Stimulated activated CD4-positive, alpha-beta T cell treated with anti-CD3 and anti-CD28 coated beads, Interleukin-4, amount 100 ng/mL, for 24 hours (primary cell): ENCODE measurements at places on chromosomes 7 and 10.

DNA sequence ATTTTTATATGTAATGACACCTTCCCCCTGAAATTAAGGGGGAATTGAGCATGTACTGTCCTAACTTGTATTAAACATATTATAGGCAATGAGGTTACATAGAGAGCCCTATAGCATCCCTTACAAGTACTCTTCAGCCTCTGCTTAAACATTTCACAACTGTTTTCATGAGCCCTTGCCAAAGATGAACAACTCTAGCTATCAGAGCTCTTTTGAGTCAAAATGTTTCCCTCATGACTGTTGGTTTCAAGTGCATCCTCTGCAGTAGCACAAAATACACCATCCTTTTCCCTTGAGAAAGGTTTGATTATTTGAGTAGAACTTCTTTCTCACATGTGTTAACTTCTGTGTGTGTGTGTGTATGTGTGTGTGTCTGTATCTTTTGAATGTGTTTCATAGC, 1157.6 kb upstream of the CELF2 start:
- DNase-seq = no peak

GRCh38 chr10:60934215-60935175, 9.5 kb downstream of the RHOBTB1 start:
- no peak for DNase-seq

GRCh38 chr7:56290548-56290947, 174.3 kb upstream of the NUPR2 start:
- DNase-seq = no peak

DNA sequence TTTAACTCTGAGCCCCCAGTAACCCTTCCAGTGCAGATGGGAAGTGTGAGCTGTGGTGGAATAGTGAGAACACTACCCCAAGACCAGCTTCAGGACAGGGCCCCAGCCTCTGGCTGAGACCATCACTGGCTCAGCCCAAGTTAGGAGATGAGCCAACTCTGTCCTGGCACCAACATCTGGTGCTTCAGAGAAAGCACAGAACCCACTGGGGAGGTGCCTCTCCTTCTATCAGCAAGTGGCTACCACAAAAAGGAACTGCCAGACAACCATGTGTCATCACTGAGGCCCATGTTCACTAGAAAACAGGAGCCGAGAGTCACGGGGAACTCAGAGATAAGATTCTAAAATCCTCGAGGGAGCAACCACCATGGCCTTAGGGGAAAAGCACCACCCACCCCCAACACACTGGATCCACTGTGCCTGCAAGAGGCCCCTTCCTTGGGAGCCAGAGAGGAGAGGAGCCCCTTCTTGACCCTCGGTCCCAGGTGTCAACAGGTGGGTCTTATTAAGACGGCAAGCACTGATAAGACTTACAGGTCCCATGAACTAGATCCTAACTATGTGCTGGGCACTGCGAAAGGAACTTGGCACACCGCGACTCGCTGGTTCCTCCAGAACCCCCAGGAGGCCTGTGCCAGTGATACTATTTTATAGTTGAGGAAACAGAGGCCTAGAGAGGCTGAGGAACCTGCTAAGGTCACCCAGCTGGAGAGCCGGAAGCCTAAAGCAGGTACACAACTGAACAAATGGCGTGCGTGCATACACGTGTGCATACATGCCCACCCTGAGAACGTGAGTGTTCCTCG, 102.7 kb downstream of the FAM53B start:
- DNase-seq = peak; percentile 59

DNA sequence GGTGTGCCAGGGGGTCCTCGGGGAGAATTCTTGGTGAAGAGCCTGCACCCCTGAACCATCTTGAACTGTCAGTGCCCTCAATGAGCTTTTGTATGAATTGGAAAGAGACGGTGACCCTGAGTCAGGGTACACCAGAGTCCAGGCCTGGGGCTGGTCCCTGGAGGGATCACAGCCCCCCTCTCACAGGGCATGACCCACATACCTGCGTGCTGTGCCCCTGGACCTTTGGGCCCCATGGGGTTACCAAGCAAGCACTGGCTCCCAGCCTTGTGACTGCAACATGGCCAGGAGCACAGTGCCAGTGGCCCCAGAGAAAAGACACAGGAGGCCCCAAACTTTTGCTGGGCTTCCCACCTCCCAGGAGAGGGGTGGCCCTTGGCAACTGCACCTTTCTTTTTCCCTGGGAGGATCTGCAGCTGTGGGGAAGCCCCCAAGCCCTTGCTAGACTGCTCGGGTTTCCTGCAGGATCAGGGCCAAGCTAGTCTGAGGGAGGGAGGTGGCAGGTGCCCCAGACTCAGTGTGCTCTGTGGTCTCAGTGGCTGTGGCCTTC, 153.5 kb downstream of the ZNF248 start:
- DNase-seq = no peak

DNA sequence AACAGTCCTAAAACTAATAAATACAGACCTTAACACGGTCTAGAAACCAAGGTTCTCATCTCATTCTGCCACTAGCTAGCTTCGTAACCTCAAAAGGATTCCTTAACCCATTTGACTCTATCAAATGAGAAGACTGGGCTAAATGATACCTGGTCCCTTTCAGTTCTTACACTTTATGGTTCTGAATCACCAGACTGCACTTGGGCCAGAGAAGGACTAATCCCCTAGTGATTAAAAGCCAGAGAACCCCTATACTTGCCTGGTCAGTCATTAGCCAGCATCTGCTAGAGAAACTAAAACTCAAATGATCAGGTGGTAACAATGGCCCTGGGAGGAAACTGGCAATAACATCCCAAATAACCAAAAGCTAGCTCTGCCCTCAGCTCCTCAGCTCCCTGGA, 16.8 kb downstream of the TMEM243 start:
- DNase-seq = no peak

DNA sequence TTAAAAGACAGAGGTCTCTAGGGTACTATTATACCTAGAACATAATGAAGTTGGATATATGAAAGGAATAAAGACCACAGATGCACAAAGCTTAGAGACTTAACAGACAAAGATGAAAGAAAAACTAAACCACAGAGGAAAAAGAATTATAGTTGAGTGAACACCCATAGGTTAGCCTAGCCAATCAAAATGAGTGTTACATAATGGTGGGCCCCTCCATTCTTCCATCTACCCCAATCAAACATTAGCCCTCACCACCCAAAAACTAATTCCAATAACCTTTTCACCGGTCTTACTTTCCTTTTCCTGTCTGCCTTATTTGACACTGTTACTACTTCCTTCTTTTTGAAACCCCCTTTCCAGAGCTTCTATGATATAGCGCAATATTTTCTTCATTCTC, 130.1 kb downstream of the ELMO1 start:
- DNase-seq = no peak

DNA sequence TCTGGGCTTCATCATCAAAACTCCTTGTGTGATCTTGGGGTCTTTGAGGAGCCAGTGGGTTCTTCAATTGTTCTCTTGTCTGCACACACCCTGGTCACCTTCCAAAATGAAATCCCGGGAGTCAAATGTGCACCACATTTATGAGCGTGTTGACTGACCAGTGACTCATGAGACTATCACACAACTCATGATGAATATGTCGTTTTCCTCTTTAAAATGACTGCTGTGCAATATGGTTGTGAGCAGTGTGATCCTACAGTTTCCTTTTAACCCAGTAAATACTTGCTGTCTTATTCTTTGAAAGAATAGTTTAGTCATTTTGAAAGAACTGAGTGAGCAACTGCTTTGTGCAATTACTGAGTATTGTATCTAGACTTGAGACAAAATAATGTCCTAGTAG, 149.2 kb downstream of the DYNC1I1 start:
- DNase-seq = no peak

DNA sequence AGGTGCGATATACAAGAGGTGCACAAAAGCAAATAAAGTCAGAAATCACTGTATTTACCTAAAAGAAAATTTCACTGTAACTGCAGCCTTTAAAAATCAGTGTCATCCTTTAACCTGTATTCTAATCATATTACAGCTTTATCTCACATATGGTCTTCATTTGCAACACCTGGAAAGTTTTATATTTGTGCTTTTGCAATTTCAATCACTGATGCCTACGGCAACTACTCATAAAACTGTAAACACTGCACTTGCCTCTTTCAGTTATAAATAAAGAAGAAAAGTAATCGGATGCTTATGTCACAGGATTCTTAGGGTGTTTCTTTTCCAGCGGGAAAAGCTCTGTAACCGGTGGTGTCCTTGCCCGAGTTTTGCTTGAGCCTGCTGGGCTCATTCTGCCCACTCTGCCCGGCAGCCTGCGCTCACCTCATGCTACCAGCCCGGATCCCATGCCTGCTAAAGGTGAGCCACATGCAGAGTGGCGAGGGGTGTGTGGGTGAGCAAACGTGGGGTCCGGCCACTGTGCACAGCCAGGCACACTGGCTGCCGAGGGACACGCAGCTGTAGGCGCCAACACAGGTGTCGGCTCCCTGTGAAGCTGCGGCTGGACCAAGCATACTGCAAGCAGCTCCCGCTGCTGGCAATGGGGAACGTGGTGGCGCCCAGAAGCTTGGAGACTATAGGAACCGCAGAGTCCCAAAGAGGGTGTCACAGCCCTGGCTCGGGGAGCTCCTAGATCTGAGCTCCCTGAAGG, 56.3 kb upstream of the ABCB5 start:
- DNase-seq = no peak

DNA sequence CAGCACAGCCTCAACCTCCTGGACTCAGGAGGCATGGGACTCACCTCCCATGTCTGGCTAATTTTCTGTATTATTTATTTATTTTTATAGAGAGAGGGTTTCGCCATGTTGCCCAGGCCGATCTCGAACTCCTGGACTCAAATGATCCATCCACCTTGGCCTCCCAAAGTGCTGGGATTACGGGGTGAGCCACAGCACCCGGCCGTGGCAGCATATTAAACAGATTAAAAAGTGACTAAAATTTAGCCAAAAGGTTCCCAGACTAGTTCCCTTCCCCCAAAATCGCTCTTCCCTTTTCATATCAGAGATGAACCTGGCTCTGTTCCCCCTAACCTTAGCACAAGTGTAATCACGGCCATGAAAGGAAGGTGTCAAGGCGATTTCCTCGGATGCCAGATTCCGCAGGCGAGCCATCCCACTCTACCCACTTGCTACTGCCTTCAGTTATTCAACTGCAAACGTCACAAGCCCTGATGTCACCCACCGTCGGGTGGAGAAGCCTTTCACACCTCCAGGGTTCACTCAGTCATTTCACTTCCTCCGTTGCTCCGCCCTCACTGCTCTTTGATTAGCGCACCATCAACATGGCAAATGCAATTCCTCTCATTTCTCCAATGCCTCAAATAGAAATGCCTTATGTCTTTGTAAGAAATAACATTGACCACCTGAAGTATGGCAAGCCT, 104.7 kb upstream of the RHEB start:
- no peak for DNase-seq

DNA sequence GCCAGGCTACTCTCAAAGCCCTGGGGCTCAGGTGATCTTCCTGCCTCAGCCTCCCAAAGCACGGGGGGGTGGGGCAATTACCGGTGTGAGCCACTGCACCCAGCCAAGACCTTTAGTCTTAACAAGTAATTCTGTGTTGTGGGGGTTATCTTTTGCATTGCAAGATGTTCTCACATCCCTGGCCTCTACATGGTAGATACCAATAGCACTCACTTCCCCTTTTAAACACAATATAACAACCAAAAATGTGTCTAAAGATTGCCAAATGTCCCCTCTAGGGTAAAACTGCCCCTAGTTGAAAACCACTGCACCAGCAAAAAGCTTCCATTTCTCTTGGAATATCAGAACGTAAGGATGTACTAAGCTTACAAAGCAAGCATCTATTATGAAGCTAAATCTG, 225.0 kb downstream of the CTNNA3 start:
- no peak for DNase-seq

- no peak for DNase-seq
Observed at GRCh38 chr7:127154101-127154500, 98.6 kb downstream of the GRM8 start.

DNA sequence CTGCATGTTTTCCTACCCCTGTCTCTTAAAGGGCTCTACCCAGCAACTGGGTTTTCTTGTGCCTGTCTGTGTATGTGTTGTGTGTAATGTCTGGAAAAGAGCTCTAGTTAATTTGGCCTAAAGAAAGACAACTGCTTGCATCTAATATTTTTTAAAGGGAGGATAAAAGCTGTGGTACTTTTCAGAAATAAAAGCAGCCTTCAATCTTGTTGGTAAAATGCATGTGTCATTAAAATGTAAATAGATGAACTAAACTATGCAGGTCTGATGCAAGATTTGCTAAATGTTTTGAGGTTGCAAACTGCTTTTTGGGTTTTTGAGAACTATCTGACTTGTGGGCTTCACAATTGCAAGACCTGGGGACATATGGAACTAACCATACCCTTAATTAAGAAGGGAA, 445.3 kb downstream of the HTR7 start:
- DNase-seq = no peak

DNA sequence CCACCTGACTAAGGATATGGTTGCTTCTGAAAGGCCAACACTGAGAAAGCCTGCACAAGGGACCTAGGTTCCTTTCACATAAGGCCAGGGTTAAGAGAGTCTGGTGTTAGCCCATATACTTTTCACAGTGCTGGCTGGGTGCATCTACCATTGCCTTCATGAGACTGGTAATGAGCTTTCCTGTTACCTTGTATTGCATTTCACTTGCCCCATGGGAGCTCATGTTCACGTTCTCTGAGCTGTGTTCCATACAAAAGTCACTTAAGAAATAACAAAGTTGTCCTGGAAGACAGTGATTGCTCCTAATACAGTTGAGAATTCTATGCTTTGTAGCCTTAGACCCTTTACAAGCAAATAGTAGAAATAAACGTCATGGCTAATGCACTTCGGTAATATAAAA, 337.8 kb upstream of the TEX47 start:
- DNase-seq = no peak

DNA sequence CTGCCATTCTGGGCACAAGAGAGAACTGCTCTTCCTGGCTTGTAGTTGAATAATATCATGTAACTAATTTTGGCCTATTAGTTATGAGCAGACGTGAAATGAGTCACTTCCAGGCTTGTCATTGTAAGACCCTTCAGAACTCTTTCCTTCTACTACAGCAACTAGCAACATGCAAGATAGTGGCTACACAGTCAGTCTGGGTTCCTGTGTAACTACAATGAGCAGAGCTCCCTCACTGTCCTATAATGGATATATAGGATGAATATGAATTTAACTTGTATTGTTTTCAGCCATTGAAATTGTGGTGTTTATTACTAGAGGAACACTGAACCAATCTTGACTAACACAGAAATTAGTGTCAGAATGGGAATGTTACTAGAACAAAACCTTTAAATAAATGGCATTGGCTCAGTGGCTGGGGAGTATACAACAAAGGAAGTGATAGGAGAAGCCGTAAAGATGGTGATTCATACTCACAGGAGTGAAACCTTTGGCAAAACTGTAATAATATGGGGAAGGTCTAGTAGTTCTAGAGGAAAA, 2.9 kb upstream of the MTPN start:
- no peak for DNase-seq
